AG04449 (cell line): ENCODE measurements at places on chromosomes 16 and 17.
A peak's percentile ranks its signal among the peaks of the same experiment; 100 is the strongest.

- DNase-seq, result no peak
Observed at GRCh38 chr16:57700781-57701551, 6.4 kb downstream of the DRC7 start.

DNA sequence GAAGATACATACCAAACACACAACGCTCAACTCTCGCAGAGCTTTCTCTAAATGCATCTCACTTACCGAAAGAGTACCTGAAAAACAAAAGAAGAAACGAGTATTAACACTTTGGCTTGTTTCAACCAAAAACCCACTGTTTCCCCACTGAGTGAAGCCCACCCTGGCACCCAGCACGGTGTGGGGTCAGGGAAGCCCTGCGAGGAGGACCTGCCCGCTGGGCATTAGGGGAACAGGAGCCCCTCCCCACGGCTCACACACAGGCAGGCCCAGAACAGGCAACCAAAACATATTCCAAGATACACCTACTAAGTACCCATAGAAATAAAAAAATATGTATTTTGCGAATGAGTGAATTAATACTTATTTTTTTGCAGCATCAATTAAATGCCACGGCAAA, 36.6 kb downstream of the LMF1 start:
- DNase-seq, result no peak

DNA sequence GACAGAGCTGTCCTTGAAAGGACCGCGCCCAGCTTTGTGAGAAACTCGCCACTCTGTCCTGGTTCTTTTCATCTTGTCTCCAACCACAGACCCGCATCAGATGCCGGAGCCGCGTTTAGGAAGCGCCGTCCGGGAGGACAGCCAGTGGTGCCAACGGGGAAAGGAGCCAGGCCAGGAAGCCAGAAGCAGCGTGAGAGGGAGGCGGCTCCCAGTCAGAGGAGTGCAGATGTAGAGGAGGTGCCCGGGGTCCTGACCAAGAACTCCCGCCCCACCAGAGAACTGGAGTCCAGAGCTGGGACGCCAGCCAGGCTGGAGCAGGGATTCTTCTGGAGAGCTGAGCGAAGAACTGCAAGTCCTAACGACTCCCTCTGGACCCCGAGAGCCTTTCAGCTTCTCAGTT, 49.3 kb upstream of the TNRC6C start:
- DNase-seq, result no peak

DNA sequence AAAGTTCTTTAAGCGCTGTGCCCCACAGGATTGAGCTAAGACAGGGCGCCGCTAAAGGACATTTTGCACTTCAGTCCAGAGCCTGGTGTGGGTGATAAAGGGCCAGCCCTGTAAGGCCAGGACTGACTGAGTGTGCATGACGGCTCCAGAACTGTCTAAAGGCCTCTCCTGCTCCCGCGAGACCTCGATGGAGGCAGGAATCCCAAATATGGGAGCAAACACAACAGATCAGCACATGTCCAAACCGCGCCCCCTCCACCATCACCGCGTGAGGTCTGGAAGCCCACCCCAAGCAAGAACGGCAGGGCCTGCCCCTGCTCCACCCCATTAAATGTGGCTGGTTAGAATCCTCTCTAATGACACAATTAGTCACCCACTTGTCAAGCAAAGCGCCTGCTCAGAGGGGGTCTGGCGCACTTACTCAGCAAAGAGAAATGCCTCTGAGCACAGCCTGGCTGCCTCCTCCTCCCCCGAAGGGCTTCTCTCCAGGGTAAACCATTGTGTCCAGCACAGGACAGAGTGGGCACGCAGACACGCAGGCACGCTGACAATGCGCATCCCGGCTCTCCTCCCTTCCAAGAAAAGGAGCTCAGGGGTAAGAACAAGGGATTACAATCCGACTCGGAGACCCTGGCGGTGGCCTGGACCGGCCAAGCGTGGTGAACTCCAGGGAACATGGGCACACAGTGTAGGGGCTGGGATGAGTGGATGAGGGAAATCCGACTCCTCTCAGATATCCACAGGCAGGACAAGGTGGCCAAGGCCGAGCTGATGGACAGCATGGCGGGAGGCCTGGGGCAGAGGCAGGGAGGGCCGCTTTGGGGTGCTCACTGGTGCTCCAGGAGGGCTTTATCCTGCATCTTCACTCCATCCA, 1.5 kb downstream of the MXRA7 start:
- peak; percentile 98 for DNase-seq

GRCh38 chr16:178668-179015, 1.6 kb upstream of the HBQ1 start:
- no peak for DNase-seq

DNA sequence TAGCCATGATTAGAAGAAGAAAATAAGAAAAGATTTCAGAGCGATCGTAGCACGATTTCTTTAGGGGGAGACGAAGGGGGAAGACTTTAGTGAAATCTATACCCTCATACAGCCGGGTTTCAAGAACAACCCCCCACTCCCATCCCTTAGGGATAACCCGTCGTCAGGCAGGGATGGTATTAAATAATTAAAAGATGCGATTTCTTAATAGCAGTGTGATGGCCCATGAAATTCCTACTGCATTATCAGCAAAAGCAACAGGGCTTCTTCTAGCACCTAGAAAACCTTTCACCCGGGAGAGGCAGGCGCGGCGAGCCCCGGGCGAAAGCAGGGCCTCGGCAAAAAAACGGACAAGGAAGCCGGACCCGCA, 1.4 kb downstream of the CDH11 start:
- DNase-seq, result no peak

DNA sequence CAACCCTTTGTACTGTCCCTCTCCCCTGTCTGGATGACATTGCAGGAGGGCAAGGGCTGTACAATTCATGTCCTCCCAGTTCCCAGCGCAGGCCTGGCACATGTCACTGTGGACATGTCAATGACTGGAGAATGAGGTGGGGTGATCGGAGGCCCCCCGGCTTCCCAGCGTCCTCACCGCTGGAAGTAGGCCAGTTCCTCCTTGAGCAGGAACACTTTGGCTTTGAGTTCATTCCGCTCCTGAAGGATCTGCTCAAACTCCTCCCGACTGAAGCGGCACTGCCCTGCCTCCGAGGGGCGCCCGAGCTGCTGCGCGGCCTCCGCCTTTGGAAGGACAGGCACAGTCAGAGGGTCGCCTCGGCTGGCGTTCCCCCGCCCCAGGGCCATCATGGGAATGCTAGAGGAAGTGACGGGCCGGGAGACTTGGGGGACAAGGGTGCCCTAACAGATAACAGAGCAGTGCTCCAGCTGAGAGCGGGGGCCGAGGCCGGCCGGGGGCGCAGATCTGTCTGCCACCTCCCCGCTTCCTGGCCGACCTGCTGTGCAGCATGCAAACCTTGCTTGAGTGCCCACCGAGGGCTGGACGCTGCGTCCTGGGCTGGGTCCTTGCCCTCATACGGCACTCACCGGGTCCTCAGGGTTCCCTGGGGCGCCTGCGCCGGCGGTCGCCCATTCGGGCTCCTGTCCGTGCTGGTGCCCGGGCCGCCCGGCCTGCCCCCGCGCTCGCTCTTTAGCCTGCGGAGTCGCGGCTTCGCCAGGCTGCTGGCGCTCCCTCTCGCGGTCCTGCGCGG, 1.3 kb downstream of the RILP start:
- DNase-seq, result no peak

GRCh38 chr17:71376933-71377332, 743.9 kb upstream of the SOX9 start:
- no peak for DNase-seq

GRCh38 chr16:85557083-85557970, 55.8 kb upstream of the GSE1 start:
- no peak for DNase-seq

DNA sequence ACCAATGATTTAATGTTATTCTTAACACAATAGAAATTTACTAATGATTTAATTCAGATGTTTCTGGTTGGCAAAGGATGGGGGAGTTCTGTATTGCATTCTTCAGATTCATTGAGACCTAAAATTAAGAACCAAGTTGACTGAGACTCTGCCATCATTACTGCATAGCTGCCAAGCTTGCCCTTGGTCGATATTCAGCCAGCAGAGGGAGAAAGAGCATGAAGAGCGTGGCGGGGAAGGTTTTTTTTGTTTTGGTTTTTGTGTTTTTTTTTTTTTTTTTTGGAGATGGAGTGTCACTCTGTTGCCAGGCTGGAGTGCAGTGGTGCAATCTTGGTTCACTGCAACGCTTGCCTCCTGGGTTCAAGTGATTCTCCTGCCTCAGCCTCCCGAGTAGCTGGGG, 659.4 kb upstream of the EEF2KMT start:
- DNase-seq, result no peak

DNA sequence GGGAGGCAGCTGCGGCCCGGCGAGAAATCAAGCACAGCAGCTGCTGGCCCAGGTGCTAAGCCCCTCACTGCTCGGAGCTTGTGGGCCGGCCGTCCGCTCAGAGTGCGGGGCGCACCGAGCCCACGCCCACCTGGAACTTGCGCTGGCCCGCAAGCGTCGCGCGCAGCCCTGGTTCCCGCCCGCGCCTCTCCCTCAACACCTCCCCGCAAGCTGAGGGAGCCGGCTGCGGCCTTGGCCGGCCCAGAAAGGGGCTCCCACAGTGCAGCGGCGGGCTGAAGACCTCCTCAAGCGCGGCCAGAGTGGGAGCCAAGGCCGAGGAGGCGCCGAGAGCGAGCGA, 92.9 kb downstream of the HAPSTR1 start:
- DNase-seq, result no peak

GRCh38 chr16:19851476-19851875, 33.2 kb downstream of the GPRC5B start:
- DNase-seq, result no peak

DNA sequence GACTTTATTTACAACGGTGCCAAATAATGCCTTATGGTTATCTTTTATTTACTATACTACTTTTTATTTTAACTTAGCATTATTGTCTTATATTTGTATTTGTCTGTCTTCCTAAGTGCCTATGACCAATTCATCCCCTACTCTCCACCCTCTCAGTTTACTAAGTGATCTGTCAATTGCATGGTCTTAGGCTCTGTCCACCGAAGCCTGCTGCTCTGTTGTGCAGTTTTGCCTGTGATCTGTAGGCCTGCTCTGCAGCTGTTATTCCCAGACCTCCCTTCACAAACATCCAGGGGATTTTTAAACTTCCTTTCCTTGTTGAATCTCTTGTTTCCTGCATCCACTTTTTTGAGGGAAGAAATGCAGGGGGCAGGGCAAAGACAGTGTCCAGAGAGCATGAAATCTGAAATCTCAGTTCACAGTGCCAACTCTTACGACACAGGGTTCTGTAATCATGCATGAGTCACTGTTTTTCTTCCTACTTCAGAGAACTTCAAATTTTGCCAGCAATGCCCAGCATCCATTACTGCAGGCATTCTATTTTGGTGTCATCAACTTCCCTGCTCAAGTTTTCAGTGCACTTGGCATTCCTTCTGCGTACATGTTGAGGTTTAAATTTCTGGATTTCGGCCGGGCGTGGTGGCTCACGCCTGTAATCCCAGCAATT, 11.4 kb downstream of the SLFN5 start:
- DNase-seq, result peak; percentile 86

GRCh38 chr16:66774981-66775380, 23.6 kb upstream of the DYNC1LI2 start:
- DNase-seq, result no peak

DNA sequence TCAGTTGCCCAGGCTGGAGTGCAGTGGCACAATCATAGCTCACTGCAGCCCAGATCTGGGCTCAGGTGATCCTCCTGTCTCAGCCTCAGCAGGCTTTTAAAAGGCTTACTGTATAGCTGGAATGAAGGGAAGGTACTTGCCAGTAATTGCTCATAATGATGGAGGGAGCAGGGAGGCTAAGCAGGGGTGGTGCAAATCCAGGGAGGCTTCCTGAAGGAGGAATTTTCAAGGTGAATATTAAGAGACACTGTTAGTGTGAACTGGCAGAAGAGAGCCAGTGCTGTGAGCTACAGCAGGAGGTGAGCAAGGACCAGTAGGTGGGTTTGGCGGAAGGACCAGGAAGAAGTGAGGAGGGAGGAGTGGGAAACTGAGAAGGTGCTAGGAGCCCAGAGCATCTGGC, 24.7 kb downstream of the CRHR1 start:
- no peak for DNase-seq

- DNase-seq, result no peak
Observed at GRCh38 chr17:40803617-40804082, 3.9 kb upstream of the KRT28 start.

DNA sequence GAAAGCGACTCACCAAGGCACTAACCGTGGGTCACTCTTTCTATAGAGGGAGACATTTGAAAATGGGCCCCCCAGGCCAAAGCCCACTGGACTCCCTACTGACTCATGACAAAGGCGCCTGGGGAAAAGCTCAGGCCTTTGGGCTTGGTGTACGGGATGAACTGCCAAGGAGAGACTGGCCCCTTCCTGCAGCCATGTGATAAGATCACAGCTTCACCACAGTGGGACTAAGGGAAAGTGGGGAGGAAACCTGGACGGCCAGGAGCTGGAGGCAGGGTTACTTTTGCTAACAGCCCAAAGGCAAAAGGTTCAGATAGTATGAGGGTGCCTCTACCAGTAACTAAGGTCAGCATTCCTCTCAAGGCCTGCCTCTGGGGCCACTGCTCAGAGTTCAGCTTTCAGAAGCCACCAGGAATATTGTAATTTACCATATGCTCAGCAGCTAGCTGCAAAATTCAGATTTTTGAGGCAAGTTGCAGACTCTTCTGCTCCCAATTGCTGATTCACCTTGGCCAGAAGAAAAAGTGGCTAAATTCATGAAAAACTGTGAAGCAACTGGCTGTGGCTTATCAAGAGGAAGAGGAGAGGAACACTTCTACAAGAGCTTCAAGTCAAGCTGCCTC, 37.1 kb upstream of the SLC25A19 start:
- DNase-seq, result no peak

GRCh38 chr17:78337244-78338109, 22.4 kb downstream of the SOCS3 start:
- DNase-seq, result no peak

- no peak for DNase-seq
Observed at GRCh38 chr16:71387045-71387871, 28.7 kb downstream of the CALB2 start.

- peak; percentile 67 for DNase-seq
Observed at GRCh38 chr16:11955713-11956123, 9.3 kb upstream of the TNFRSF17 start.

- DNase-seq, result no peak
Observed at GRCh38 chr17:52147872-52148271, 10.6 kb downstream of the CA10 start.

DNA sequence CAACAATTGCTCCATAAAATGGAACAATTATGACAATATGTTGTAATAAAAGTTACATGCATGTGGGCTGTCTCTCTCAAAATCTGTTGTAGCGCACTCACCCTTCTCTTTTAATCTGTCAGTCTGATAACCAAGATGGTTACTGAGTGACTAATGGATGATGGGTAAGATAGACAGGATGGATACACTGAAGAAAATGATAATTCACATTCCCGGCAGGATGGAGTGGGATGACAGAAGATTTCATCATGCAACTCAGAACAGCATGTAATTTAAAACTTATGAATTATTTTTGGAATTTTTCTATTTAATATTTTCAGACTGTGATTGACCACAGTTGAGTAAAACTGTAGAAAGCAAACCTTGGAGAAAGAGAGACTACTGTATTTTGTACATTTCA, 30.5 kb downstream of the CDH13 start:
- DNase-seq, result no peak

DNA sequence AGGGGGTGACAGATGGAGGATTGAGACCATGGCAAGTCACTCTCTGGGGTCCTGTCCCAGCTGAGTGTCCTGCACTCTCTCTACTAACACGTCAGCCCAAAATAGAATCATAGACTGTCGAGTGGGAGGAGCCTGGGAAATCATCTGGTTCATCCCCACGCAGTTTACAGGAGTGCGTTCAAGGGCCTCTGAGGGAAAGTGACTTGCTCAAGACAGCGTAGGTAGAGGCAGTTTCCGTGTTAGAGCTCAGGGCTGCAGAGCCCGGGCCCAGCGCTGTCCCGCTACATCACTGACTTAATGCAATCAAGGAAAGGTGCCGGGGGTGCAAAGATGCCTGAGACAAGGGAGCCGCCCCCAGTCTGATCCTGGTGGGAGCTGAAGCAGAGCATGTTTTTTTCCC, 10.3 kb downstream of the GSG1L2 start:
- no peak for DNase-seq
